Esophagus squamous epithelium (tissue), 5 donors: ENCODE measurements at places on chromosomes 13 and 19.

DNA sequence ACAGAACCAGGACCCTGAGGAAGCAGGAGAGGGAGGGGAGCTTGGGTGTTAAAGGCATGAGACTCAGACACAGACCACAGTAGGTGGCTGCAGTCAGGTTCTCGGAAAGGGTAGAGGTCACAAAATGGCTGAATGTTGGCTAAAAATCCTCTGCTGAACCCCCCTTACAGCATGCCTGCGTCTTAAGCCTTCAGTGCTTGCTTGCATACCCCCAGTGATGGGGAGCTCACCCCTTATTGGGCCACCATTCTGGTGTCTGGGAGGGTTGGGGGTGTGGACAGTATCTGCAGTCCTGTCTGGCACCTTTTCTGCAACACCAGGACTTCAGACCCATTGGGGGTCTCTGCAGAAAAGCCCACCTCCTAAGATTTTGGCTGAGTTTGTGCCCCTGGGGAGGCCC is 14.2 kb upstream of the B3GNT3 start:
- DNase-seq = no peak

DNA sequence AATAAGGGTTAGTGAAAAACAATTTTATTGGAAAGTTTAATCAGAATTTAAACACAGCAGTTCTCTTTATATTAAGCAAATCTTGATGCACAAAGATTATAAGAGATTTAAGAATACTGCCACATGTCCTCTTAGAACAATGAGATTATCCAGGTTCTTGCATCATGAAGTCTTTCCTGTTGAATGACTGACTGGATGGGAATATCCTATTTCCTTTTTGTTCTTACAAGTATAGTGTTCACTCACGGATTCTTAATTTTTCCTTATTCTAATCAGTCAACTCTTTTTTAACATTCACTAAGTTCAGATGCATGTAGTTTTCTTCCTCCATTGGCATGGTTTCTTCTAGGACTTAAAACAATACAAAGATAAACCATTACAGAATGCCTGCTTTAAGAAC is 10.1 kb downstream of the URI1 start:
- DNase-seq = no peak

GRCh38 chr13:20969182-20969581 is 66.6 kb upstream of the XPO4 start:
- DNase-seq = no peak

DNA sequence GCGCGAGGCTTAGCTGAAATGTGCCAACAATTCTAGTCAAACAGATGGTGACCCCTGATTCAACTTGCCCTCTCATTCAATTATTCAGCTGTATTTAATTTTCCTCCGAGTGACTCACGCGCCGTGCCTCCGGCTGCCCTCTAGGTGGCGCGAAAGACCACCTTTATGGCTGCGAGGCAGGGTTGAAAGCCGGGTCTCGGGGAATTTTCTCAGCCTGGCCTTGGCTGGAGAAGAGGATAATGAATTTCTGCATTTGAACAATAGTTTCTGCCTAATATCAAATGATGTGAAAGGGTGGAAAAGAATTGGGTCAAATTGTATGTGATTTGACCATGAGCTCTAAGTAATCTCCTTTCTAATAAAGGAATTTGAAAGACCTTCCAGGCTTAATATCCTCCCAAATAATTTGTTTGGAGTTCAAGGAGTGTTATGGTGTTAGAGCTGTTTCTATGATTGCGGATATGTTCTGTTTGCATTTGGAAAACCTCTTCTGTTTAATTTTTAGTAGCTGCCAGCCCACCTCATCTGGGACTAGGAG is 310.9 kb downstream of the ZNF536 start:
- DNase-seq = no peak

DNA sequence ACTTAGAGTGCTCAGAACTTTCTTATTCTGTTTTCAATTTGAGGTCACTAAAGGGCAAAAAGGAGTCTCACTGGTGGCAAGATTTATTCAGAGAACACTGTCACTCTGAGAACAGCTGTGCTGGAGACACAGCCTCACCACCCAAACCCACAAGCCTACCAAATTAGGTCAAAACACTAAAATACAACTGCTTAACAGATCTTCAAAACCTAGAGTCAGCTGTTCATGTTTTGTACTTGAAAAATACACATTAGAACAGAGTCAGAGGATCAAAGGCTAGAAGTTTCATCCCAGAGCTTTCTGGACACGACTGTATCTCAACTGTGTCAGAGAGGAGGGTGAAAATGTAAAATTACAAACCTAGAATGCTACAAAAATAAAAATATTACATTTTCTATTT is 89.3 kb downstream of the MIPEP start:
- no peak for DNase-seq

GRCh38 chr19:44878120-44878865 is 12.8 kb upstream of the TOMM40 start:
- DNase-seq = no peak

GRCh38 chr13:29465741-29466293 is 129.7 kb downstream of the SLC7A1 start:
- no peak for DNase-seq

GRCh38 chr19:7668842-7669241 is at the start of gene RETN:
RETN (plus strand) TSS chr19:7669049; CDS start chr19:7669327, 278 bp downstream.
- DNase-seq = no peak

DNA sequence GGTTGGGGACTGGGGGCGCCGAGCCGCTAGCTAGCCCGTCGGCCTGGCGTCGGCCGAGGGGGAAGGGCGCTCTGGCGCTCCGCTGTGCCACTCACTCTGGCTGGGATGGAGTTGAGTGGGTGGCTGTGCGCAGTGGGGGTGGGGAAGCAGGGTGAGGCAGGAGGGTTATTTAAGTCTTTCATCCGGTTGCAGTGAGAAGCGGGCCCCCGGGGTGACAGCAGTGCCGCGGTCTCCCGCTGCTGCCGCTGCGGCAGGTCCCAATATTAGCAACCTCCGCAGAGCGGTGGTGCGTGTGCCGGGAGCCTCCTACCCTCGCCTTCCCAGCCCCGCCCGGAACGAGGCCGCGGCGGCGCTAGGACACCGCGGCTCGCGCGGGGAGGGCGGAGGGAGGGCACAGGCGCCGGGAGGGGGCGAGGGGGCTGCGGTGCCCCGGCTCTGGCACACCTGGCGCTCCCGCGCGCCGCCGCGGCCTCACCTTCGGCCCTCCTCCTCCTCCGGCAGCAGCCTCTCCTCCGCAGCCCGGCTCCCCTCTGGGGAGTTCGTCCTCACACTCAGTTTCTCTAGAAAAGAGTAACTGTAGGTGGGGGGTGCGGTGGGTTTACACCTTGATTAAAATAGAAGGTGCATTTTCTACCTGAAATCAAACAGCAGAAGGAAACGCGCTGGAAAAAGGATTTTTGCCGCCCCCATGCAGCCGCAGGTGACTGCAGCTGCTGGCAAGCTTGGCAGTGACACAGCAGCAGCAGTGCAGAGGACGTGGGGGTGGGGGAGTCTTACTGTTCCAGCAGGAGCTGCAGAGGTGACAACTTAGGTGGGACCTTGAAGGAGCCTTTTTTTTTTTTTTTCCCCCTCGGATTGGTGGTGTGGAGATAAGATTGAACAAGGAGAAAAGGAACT is 4.5 kb downstream of the FGF9 start:
- DNase-seq = no peak

- no peak for DNase-seq
These were observed 1.2 kb downstream of the LSM4 start for GRCh38 chr19:18321734-18322102.

DNA sequence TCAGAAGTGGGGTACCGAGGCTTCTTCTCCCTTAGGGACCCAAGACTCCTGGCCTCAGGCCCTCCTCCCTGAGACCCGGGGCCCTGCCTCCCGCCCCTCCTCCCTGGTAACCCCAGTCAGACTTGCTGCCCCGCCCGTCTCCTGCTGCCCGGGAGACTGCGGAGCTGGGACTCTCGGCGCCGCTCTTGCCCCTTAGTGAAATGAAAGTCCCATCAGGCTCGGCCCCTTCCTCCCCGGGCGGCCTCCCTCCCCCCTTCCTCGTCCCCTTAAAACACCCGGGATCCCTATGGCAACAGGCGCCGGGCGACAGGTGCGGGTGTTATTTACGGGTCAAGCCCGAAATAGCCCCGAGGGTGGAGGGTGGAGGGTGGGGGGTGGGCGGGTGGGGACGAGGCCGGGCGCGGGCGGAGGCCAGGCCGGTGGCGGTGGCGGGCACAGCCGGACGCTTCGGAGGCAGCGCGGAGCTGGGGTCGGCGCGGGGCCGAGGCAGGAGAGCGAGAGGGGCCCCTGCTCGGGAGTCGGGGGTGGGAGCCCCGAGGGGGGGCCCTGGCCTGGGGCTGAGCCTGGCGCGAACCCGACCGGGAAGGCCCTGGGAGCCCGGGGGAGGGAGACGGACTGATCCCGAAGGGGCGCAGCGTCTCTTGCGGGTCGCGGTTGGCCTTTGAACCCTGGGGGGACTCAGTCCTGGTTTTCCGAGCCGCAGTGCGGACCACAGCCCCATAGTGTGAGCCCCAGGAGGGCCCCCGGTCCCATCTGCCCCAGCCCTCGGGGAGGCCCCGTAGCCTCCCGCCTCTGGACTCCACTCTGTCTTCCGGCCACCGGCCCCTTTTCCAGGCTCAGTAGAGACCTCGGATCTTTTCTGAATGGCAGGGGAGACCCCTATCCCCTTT is at the start of gene CACNG6:
Gene CACNG6 (plus strand): TSS at position 414 of the 890 bp plus-strand sequence. CDS start 1,241 bp downstream, outside the sequence.
- no peak for DNase-seq

DNA sequence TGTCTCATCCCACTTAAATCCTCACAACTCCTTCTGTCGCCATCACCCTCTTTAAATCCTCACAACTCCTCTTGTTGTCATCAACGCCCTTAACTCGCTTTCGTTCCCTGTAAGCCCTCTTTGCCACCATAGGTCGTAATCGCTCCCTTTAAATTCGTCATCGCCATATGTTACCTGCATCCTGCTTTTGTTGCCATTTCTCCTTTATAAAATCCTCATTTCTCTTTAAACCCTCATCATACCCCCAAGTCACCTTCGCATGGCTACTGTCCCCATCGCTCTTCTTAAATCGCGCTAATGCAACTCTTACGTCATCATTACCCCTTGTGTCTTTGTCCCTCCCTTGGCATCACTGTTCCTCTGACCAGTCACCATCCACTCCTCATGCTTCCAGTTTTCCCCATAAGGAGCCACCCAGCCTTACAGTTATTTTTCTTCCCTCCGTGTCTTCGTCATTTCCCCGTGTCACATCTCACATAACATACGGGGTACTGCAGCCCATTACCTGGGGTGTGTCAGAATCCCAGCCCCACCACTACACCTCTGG is 539 bp downstream of the PLD3 start:
- no peak for DNase-seq

DNA sequence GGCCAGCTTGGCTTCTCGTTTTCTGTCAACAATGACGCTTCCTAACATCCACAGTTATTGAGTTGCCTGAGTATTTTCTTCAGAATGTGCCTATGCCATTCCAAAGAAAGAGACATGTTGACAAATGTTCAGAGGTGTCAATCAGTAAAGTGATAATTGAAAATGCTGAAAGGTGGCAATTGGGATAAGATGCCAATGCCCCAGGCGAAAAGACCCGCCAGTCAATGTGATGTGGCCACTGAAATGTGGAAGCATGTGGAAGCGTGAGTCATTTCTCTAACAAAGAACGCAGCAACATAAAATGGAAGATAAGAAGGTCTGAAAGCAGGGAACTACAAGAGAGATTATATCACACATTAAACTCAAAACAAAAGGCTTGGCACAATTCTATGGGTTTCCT is 882.2 kb upstream of the SLC10A2 start:
- DNase-seq = no peak

DNA sequence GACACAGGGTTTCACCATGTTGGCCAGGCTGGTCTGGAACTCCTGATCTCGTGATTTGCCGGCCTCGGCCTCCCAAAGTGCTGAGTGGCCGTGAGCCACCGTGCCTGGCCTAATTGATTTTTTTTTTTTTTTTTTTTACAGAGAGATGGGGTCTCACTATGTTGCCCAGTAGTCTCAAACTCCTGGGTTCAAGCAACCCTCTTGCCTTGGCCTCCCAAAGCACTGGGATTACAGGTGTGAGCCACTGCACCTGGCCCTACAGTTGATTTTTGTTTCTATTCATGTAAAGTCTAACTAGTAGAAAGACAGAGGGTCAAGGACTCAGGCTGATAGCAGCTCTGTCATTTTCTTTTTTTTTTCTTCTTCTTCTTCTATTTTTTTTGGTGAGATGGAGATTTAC is 21.8 kb downstream of the FGF21 start:
- DNase-seq = no peak
